ENCODE measurements at places on chromosomes 7 and 10.
A peak's percentile ranks its signal among the peaks of the same experiment; 100 is the strongest.

- DNase-seq, result peak; percentile 27
Observed at GRCh38 chr7:40604601-40605438, 470.0 kb downstream of the SUGCT start.

DNA sequence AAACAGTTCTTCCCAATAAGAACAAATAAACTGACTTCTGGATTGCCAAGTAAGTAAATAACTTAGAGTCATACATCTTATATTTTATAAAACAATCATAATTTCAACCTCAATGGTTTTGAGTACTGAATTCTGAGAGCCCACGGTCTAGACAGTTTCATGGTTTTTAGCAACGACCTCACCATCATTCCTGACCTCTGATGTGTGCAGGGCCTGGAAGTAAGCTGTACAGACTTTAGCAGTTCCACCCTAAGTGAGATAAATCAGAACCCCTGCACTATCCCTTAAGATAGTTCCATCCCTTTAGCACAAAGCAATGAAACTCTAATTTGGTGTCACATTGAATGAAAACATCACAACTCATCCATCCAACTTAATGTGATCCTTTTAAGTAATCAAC, 86.0 kb downstream of the NEBL start:
- no peak for DNase-seq

DNA sequence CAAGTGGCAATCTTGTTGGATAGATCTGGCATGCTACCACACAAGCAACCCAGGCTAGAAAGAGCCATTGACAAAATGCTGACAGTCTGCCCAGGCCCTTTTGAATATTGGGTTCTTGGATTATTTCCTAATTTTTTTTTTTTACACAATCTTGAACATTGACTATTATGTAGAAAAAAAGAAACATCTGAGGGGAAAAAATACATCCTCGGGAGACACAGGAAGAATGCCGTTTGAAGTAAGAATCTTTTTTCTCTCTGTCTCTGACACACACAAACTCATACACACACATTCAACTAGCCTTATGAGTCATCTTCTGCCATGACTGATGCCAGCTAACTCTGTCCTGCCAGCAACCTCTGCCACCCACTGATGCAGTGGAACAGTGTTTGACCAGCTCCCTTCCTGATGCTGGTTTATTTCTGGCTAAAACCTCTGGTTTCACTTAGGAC, 47.2 kb downstream of the SORBS1 start:
- DNase-seq, result no peak

- no peak for DNase-seq
Observed at GRCh38 chr7:14286036-14286435, 296.6 kb upstream of the ETV1 start.

GRCh38 chr7:92028226-92028625, 87.6 kb downstream of the AKAP9 start:
- DNase-seq, result no peak

GRCh38 chr7:53470336-53470970, 435.0 kb downstream of the POM121L12 start:
- no peak for DNase-seq

- no peak for DNase-seq
Observed at GRCh38 chr7:112125250-112125649, 80.9 kb downstream of the DOCK4 start.

GRCh38 chr7:107312418-107312817, 143.6 kb downstream of the HBP1 start:
- no peak for DNase-seq

DNA sequence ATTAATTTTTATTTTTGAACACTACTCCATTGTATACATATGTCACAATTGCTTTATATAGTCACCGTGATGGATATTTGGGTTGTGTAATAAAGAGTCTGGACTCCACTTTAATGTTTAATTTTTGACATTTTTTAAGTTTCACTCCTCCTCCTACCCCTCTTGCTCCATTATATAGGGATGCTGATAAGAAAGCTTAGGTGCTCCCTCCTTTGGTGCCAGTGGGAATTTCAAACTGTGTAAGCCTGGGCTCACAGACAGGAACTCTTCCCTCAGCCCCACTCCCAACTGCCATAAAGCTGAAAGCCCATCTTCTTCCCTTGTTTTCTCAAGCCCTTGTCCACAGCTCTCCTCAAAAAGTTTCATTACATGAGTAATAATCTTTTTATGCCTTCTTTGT, 47.6 kb downstream of the TWIST1 start:
- DNase-seq, result no peak

- no peak for DNase-seq
Observed at GRCh38 chr7:144784441-144784840, 51.4 kb downstream of the TPK1 start.

DNA sequence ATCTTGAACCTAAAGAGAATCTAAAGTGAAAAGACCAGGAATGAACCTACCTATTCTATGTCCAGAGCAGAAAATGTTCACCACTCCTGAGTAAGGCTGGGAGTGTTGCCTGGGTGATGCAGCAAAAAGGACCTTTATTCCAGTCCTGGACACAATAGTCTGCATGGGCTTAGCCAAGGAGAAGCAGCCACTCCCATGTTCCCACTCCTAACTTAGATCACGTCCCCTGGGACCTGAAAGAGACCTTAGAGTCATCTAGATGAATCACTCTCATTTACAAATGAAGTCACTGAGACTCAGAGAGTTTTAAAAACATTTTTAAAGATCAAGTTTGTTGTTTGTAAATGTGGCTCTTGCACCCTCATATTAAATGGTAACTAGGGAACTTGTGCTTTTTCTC, 763.4 kb downstream of the KCNMA1 start:
- no peak for DNase-seq

GRCh38 chr10:100748231-100749058, 3.1 kb downstream of the PAX2 start:
- no peak for DNase-seq

DNA sequence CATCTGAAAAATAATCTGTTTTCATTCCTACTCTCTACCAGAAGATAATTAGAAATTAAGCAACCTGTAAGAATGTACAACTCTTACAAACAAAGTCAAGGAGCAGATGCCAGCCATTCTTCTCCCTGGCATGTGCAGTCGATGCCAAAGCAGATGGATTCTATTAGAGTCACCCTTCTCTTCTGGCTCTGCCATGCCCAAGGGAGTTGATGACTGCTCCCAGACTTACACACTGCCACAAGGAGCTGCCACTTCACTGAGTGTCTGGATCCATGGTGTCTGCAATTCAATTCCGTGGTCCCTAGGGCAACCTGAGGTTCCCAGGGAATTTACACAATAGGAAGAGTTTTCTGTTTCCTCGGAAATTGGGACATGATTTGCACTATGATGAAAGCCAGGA, 89.1 kb upstream of the IFRD1 start:
- DNase-seq, result no peak

DNA sequence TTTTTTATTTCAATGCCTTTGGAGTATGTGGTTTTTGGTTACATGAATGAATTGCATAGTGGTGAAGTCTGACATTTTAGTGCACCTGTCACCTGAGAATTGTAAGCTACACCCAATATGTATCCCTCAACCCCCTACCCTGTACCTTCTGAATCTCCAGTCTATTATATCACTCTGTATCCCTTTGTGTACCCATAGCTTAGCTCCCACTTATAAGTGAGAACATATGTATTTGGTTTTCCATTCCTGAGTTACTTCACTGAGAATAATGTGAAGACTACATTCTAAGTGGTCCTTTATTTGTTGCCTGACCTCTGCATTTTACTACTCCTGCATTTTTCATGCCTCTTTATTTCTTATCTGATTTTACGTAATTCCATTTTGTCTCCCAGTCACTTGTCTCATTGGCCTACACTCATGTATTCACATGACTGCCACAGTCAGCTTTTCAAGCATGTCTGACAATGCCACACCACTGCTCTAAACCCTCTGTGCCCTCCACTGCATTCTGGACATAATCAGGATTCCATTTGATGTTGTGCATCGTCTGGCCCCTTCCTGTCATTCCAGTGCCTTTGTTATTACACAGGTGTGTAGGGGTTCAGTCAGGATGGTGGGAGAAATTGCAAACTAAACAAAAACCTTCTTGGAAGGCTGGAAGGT, 1325.5 kb downstream of the XPNPEP1 start:
- no peak for DNase-seq

- DNase-seq, result no peak
Observed at GRCh38 chr10:71891437-71891836, 40.4 kb upstream of the PSAP start.

GRCh38 chr10:63719226-63719856, 198.1 kb downstream of the REEP3 start:
- DNase-seq, result no peak

- no peak for DNase-seq
Observed at GRCh38 chr7:136056651-136057231, 79.6 kb upstream of the MTPN start.

DNA sequence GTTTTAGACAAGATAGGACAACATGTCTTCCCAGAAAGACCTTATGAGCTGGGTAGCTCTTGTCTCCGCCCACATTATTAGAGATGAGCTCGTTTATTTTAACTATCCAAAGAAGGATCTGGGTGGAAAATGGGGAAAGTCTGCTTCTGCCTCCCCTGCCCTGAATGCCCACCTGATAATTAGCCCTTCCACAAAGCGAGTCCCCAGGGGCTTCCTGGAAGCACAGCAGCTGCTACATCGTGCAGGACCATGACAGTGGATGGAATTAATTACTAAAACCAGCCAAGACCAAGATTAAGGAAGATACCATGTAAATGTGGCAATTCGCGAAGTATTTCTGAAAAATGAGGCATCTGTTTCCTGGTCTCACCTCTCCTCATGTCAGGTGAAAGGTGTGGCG, 374.4 kb downstream of the PAXIP1 start:
- DNase-seq, result no peak

DNA sequence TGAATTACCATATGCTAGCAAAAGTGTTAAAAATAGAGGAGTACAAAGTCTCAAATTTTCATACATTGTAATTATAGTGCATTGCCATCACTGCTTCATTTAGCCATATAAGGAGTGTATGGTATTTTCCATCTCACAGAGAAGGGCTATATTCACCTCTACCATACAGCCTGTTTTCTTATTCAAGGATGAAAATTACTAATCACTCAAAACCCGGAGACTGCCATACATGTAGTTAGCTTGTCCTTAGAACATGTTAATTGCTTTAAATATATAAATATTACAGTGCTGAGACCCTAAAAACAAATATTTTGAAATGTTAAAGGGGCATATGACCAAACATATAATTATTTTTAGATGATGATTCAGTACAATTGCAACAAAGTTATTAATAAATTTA, 49.4 kb downstream of the CPEB3 start:
- no peak for DNase-seq

DNA sequence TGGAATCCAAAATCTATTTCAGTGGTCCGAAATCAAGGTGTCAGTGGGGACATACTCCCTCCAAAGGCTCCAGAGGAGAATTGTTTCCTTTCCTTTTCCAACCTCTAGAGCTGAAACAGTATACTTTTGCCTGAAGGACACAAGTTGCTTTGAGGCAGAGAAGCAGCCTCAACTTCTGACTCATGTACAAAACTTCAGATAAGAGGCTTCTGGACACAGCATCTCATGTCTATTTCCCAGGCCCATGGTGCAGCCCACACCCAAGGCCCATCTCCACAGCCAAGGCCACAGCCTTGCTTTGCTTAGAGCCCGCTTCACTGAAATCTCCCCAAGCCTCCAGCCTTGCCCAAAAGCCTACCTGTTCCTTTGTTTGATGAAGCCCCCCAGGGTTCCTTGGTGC, 68.9 kb downstream of the ZNF467 start:
- no peak for DNase-seq
